Stimulated activated CD4-positive, alpha-beta T cell treated with anti-CD3 and anti-CD28 coated beads, Interleukin-12 subunit alpha, Interleukin-12 subunit beta, amount 100 ng/mL, for 4 hours (primary cell): ENCODE measurements at places on chromosomes 2 and 18.

- DNase-seq: no peak
Measured at GRCh38 chr2:38444247-38444646, 67.2 kb upstream of the ATL2 start.

GRCh38 chr2:9832586-9832985, 10.7 kb upstream of the TAF1B start:
- no peak for DNase-seq

- DNase-seq: no peak
Measured at GRCh38 chr2:177474301-177474700, 81.7 kb downstream of the AGPS start.

DNA sequence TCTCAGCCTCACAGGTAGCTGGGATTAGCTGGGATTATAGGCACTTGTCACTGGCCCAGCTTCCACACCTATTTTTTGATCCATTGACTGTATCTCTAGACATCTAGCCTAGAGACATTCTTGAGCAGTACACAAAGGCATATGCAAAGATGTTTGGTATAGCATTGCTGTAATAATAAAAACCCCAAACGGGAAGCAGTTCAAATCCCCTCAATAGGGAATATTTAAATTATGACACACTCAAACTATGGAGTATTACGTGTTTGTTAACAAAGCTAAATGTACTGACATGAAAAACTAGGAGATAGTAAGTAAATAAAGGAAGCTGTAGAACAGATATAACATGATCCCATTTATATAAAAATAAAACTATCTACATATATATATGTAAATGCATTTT, 27.7 kb downstream of the DOK1 start:
- no peak for DNase-seq

- DNase-seq: no peak
Measured at GRCh38 chr2:241801611-241802420, 7.2 kb upstream of the NEU4 start.

DNA sequence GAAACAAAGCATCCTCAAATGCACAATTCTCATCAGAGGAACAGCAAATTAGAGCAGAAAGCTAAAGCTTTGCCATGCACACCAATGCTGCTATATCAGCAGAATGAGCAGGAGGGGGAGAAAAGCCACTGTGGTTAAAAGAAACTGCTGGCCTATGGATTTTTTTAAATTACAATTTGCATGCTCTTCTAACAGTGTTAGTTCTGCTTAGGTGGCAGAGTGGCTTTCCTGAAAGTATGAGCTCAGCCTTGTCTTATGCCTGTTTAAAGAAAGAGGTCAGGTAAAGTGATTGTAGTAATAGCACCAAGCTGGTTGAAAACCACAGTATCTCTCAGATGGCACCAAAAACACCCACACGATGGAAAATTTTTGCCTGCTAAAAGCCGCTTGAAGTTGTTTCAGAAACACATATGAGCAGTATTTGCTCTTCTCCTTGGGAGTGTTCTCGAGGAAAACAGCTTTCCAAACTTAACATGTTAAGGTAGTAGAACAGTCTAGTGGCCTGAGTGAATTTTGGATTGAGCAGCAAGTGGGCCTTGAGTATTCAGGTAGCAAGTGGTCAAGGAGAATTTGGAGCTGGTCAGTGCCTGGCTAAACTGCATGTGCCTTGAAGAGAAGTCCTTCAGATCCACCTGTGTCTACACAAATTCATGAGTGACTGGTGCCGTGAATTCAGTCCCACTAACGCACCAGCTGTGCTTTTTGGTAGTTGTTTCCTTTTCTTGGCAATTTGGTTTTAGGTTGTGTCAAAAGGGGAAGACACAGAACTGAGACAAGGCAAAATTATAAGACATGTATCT, 19.6 kb upstream of the NDUFV2 start:
- peak; percentile 20 for DNase-seq

DNA sequence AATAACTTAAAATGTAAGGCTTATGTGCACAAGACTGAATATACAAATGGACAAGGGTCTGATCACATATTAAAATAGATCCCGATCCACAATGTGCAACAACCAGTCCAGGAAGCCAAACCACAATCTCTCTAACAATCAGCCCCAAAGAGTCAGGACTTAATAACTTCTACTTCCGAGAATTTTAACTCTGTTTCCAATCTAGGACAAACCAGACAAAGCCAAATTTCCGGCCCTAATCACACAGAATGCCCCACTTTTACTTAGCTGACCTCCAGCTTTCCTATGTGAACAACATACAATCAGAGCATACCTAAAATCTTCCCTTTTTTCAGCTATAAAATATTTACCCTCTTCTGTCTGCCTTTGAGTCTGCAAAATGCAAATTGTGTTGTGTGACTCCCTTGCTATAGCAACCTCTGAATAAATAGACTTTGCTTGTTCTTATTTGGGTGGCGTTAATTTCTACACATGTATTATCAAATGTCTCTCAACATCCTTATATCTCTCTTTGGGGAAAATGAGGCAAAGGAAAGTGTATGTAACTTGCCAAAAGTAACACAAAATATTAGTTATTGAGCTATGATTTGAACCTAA, 381.9 kb upstream of the MC4R start:
- DNase-seq: no peak

DNA sequence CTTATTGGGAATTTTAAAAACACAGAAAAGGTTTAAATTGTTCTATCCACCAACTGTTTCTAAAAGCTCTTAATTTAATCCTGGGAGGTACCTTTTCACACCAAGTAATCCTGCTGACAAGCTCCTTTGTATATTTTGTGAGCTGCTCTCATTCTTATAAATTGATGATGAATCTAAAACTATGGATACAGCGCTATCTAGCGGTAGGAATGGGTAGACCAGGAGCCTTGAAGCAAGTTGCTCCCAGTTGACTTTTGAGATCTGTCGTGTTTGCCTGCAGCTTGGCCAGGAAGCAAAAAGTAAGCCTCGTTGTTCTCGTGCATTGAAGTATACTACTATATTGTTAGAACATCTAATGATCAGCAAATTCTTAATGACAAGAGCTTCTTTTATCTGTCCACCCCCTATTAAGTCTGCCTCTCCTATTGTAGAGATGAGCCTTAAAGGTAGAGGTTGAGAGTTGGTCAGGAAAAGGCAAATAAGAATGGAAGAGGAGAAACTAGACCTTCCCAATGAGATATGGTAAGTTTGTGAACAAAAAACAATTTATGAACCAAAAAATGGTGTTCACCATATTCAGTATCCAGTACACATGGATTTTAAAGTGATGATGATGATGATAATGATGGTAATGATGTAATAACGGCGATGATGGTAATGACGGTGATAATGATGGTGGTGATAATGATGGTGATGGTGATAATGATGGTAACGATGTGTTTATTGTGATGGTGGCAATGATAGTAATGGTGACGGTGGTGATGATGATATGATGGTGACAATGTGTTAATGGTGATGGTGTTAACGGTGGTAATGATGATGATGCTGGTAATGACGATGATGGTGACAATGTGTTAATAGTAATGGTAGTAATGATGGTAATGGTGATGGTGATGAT, 212.1 kb upstream of the NCKAP5 start:
- DNase-seq: no peak

DNA sequence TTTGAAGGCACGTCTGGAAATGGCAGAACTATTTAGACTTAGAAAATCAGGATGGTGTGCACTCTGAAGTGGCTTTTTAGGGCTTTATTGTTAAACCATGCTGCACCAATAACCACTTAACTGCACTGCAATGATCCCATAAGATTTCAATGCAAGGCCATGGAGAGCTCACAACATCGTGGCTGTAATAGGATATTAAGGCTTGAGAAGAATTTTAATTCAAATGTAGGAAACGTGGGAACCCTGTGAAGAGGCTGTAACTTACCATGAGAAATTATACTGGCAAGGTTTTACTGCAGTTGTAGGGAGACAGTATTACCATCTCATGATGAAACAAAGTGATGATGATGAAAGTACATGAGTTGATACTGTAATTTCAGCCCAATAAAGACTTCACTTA, 242.5 kb downstream of the AFF3 start:
- DNase-seq: no peak

DNA sequence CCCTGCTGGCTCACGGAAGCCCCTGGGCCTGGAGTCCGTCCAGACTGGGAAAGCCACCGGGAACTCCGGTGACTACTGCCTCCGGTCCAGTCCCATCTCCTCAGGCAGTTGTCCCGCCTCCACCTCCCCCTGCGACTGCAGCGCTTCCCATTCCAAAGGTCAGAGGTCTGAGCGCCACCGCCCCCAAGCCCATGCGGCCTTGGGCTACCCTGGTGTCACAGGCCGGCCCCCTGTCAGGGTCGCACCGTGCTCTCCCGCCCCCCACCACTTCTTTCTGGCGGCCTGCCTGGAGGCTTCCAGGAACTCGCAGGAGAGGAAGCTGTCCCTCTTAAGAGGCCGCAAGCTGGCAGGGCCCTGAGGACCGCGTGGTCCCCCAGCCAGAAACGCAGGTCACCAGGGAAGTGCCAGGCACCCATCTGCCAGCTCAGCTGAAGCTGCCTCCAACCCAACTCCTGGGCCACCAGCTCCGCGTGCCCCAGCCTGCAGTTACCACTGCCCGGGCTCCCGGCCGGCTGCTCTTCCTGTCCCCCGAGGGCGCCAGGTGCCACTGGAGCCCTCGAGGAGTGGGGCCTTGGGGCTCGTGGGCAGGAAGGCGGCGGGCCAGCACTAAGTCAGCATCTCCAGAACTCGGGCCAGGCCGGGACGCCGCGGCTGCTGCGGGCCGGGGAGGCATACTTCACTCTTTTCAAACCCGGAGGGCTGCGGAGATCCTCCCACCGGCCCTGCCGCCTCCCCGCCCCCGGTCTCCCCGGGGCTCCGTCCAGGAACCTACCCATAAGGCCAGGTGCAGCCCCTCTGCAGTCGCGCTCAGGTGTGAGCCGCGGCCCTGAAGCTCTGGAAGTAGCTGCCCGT, 83.3 kb upstream of the POMC start:
- DNase-seq: peak; percentile 27

GRCh38 chr2:85753035-85753524, 711 bp upstream of the ATOH8 start:
- no peak for DNase-seq

DNA sequence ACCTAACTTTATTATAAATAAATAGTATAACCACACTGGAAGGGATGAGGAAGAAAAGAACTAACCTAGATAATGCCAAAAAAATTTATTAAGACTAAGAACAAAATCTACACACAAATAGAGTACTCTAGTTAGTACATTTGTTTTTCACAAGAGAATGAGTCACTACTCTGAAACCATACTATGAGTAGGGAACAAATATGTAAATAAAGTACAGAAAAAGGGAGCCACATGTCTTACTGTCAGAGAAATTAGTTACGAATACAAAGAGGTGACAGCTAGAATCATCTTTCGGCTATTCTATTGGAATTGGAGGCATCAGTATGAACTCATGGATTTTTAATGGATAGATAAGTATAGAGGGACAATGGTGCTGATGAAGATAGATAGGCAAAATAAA, 150.5 kb downstream of the COPS8 start:
- DNase-seq: no peak

GRCh38 chr2:60899230-60899891, 18.0 kb downstream of the REL start:
- DNase-seq: peak; percentile 19

DNA sequence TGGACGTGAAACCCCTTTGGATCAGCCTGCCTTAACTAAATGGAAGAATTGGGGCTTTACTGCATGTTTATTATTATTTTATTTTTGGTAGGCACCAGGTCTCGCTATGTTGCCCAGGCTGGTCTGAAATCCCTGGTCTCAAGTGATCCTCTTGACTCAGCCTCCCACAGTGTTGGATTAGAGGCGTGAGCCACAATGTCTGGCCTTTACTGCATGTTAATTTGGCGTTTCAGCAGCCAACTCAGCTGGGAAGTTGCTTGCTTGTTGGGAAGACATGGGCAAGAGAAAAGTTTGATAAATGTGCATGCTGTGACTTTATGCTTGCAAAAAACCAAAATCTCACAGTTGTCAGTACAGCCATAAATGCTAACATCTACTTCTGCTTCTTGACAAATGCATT, 105.1 kb downstream of the FMNL2 start:
- no peak for DNase-seq

DNA sequence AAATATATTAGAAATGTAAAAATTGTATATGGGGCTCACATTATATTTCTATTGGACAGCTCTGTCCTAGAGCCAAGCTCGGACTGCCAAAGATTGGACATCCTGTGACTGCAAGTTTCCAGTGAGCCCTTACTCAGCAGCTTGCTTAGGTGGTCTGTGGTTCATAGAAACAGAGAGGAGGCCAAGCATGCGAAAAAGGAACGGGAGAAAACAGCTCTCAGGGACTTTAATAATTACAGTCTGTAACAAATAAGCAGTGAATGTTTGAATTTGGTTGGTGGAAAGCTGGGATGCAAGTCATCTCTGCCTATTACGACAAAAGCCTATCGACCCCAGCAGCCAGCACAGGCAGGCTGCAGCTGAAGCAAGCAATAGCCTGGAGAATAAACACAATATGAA, 35.6 kb downstream of the WIPF1 start:
- no peak for DNase-seq

- no peak for DNase-seq
Measured at GRCh38 chr2:24620936-24621335, 129.9 kb downstream of the NCOA1 start.

GRCh38 chr2:595831-596592, 81.2 kb downstream of the TMEM18 start:
- DNase-seq: no peak

DNA sequence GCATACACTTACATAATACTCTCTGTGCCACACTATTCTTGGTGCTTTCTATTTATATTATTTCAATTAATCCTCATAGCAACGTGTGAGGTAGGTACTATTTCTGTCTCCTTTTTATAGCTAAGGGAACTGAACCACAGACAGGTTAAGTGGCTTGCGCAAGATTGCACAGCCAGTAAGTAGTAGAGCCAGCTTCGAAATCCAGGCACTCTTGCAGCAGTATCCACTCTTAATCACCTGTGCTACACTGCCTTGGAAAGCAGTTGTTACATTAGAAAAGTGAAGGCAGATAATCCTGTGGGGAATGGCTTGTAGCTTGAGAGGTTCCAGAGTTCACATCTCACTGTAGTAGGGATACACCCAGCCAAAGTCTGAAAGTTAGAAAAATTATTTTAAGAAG, 198.3 kb downstream of the LDLRAD4 start:
- DNase-seq: no peak

DNA sequence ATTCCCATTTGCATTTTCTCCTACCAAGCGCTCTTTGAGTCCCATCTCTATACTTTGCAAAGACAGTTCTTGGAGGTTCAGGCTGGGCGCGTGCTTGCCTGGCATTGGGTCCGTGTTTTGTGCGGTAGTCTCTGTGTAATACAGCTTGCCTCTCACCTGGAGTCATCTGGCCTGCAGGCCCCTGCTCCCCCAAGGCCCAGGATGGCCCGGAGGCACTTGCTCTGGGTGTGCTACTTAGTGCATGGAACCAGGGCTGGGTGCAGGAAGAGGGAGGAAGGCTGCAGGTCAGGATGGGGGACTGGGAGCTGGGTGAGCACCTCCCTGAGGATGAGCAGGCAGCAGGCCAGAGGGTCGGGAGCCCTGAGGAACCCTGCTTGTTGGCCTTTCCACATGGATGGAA, 220.9 kb downstream of the LDLRAD4 start:
- no peak for DNase-seq

- no peak for DNase-seq
Measured at GRCh38 chr2:224709301-224709700, 6.9 kb downstream of the CCDC195 start.
